ENCODE measurements at places on chromosomes 7 and 10. TPM values are rescaled to one million over a fixed set of nuclear protein-coding genes. Genes with fewer than 3 reads are reported as not detected.

- DNase-seq = peak; percentile 52
These were observed 47.4 kb upstream of the CC2D2B start for GRCh38 chr10:95860166-95860940.

Gene PDK4
- total RNA-seq = 0.29 TPM

DNA sequence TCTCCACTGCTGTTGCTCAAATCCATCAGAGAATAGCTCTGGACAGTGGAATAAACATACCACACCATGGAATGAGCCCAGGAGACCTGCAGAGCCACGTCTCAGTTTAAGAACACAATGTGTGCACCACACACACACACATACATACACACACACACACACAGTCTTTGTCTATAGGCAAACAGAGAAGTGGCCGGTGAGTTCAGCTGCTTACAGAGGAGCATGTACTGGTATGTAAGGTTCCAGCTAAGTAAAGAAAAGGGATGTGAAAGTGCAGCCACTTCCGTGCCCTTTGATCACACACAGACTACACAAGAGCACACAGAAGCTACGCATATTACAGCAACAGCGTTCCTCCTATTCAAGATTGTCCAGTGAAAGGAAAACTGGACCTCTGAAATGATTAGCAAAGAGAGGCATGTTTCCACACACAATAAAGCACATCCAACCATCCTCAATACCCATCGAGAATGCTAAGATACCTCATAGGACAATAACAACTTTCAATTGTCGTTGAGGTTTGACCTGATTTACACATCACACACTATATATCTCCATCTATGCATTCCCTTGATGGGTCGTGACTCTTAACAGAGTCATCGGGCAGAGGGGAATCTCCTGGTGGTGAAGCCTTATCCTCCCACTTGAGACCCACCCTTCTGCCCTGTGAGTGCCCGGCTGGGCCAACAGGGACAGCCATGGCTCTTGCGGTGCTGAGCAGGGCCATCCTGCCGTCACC is 23.6 kb downstream of the SLC35B4 start:
- no peak for DNase-seq

Gene BLNK
- not detected for total RNA-seq

Gene HSPA12A
- 11.1 TPM for total RNA-seq

Gene ITPRID1
- total RNA-seq = not detected

- DNase-seq = peak; percentile 3
These were observed 132.4 kb upstream of the FOXK1 start for GRCh38 chr7:4549681-4550080.
